Memory B cell (primary cell): ENCODE measurements at places on chromosomes 12 and 14.

DNA sequence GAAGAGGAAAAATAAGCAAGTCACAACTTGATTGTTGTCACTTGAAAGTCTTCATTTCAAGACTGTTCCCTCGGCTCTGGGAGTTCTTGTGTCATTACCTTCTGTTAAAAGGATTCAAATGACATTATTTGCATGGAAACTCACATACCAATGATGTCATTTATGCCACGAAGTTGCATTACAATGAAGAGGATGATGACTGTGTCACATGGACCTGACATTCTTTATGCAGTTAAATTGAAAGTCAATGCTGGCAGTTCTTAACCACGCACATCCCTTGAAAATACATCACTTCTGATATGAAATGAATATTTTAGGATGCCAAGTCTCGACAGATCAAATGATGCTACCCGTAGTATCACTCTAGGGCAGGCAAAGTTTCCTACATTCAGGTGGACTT, 1069.5 kb downstream of the VRK1 start:
- DNase-seq, result no peak

GRCh38 chr12:95582230-95583058, 31.2 kb upstream of the USP44 start:
- no peak for DNase-seq

DNA sequence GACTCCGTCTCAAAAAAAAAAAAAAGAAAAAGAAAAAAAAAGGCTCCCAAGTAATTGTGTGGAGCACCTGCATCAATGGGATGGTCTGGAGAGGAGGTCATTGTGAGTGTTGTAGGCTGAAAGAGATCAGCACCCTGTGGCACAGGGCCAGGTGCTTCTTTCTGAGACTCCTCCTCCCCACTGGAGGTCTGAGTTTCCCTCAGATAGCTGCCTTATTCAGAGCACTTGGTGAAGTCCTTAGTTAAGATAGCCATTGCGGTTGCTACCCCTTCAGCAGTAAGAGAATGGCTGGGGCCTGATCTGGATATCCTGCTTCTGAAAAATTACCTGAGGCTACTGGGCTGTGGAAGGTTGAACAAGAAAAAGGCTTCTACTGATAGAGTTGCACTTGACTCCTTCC, 69.8 kb downstream of the ANO6 start:
- no peak for DNase-seq

GRCh38 chr14:70707138-70708038, 65.7 kb downstream of the TTC9 start:
- no peak for DNase-seq

DNA sequence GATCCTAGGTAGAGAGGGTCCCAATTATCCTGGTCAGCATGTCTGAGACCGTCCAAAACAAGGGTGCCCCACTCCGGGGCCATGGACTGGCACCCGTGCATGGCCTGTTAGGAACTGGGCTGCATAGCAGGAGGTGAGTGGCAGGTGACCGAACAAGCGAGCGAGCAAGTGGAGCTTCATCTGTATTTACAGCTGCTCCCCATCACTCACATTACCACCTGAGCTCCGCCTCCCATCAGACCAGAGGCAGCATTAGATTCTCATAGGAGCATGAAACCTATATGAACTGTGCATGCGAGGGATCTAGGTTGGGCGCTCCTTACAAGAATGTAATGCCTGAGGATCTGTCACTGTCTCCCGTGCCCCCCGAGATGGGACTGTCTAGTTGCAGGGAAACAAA, 44.4 kb upstream of the TMCC3 start:
- DNase-seq, result no peak

DNA sequence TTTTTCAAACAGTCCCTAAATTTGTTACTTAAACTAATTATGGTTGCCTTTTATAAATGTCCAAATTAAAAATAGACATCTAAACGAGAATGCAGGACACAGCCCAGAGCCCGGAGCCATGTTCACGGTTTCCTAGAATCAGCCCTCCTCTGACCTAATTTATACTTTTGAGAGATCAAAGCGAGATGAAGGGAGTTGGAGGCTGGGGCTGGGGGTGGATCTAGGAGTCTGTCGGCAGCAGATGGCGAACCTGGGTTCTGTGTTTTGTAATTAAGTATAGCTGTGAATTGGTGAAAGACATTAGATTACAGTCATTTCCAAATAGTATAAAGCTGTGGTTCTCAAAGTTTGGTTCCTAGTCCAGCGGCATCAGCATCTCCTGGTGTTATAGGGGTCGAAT, 210.1 kb downstream of the SLC41A2 start:
- no peak for DNase-seq

DNA sequence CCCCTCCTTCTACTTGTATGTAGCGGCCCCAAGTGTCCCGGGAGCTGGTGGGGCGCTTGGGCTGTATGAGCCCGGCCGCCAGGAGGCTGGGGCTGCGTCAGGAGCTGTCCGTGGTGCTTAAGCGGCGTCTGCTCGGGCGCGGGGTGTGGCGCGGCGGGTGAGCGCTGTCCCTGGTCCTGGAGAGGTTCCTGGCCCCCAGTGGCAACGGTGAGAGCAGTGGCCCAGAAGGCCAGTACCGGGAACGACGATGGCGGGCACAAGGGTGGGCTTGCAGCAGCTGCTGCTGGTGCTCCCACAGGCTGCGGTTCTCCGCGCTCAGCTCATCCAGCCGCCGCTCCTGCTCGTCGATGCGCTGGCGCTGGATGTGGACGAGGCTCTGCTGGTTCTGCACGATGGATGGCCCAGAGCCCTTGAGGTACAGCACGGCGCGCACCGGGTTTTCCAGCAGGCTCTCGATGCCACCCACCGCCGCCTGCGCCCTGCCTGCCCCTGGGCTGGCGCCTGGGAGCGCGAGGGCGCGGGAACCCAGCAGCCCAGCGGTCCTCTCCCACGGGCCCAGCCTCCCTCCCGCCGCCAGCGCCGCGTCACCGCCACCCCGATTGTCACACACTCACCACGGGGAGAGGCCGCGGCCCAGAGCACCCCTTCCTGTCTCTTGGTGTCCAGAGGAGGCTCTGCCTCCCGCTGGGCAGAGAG, 41.9 kb upstream of the FKBP4 start:
- peak; percentile 43 for DNase-seq

GRCh38 chr12:101832030-101832429, 1.3 kb upstream of the GNPTAB start:
- DNase-seq, result no peak

- DNase-seq, result no peak
These were observed 3.8 kb downstream of the SDSL start for GRCh38 chr12:113425960-113426453.

DNA sequence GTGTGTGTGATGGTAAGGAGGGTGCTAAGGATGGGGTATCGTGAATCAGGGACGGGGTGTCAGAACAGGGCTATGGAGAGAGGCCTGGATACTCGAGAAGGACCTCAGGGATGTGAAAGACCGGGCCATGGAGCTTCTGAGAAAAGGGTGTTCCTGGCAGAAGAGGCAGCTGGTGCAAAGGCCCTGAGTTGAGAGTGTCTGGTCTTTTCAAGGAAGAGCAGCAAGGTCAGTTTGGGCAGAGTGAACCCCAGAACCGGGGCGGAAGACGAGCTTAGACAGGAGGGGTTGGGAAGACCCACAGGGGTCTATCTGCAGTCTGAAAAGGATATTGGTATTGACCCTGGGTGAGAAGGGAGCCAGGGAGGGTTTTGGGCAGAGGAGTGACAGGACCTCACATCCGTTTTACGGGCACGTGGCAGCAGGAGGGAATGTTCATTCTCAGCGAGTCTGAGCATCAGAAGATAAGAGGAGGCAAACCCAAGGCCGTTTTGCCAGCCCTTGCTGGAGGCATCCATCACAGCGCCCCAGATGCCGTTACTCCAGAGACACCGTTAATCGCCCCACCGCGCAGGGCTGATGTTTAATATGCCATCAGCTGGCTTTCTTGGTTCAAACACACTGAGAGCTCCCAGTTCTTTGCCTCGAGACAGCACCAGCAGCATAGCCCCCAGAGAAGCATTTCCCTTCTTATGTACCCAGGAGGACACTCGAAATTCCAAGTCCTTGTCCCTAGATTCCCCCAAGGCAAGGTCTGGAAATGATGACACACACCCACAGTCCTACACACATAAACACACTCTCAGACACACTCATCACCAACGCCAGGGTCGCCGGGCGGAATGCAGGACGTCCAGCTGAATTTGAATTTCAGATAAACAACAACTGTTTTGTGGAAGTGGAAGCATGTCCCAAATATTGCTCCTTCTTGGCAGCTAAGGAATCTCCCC, 41.4 kb upstream of the EML1 start:
- DNase-seq, result no peak

DNA sequence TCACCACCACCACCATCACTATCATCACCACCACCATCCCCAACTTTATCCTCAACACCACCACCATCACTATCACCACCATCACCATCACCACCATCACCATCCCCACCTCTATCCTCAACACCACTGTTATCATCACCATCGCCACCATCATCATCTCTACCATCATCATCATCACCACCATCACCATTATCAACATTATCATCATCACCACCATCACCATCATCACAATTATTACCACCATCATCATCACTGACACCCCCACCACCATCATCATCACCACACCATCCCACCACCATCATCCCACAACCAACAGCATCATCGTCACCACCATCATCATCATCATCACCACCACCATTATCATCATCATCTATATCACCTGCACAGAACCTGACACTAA, 188.4 kb upstream of the PWP1 start:
- DNase-seq, result no peak

DNA sequence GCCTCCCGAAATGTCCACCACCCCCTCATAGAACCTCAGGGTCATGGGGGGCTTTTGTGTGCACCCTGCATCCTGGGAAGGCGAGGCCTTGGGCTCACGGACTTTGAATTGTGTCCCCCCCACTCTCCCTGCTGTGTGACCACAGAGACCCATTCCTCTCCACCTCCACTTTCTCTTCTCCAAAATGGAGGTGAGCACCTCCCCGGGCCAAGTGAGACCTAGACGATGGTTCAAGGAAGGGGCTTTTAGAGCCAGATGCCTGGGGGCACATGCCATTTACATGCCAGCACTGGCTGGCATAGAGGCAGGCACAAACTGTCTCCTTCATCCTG, 33.5 kb downstream of the CYP46A1 start:
- no peak for DNase-seq

- DNase-seq, result no peak
These were observed 41.5 kb downstream of the PDE3A start for GRCh38 chr12:20409607-20410377.

DNA sequence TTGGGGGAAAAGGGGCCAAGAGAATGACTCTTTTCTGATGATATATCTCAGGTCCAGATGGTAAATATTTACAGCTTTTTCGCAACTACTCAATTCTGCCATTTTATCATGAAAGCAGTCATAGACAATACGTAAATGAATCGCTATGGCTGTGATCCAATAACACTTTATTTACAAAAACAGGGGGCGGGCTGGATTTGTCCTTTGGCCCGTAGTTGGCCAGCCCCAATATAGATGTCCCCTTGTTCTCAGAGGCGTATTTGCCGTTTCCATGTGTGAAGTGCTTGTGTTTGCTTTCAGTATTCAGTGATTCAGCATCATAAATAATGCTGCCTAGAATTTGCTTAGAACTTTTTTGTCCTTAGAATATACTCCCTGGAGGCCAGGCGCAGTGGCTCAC, 77.2 kb downstream of the CCDC92 start:
- no peak for DNase-seq

- DNase-seq, result peak; percentile 55
These were observed 21.9 kb upstream of the ZFP36L1 start for GRCh38 chr14:68814539-68815297.

GRCh38 chr14:101623685-101624444, 62.6 kb downstream of the DIO3 start:
- no peak for DNase-seq

DNA sequence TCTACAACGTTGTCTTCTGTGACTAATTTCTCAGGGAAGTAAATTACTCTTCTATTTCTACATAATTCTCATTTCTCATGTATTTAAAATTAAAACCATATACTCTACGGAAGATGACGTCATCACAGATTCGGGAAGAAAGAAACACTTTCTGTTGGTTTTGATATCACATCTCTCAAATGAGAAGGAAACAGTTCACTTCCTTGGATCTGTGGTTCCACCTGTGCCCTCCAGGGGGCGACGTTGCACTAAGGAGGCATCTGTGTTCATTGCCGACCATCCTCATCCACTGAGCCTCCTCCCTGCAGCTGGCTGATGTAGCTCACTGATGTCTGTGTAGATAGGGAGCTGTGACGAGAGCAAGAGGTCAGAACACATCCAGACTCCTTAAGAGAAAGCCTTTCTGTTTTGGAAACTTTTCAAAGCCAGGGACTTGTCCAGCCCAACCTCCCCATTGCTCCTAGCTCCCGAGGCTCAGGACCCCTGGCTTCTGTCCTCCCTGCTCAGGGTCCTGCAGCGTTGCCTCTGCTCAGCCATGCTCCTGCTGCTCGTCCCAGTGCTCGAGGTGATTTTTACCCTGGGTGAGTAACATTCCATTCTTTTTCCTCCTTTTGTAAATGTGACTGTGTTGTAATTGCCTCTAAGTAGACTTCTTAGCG, 172.7 kb upstream of the OR4E1 start:
- peak; percentile 18 for DNase-seq

DNA sequence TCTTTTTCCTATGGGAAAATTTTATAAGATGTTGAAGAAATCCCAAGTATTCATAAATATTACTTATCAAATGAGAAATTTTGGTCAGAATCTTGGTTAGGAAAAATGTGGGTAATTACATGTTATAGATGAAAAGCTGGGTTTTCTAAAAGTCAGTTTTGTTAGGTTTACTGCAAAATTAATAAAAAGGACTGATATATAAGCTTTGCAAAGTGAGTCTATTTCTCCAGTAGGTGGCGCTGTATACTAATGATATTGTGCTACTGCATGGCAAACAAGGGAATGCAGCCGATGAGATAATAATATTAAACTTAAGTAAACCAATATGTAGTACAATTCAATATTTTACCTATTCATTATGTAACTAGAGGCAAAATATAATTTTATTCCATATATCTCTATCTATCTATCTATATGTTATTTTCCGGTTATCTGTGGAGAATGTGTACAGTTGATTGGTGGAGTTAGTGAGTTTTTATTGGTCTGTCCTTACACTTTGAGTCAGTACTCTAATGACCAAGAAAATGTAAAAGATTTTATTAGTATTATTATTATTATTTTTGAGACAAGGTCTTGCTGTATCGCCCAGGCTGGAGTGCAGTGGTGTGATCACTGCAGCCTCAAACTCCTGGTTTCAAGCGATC, 32.9 kb downstream of the MIPOL1 start:
- peak; percentile 2 for DNase-seq

DNA sequence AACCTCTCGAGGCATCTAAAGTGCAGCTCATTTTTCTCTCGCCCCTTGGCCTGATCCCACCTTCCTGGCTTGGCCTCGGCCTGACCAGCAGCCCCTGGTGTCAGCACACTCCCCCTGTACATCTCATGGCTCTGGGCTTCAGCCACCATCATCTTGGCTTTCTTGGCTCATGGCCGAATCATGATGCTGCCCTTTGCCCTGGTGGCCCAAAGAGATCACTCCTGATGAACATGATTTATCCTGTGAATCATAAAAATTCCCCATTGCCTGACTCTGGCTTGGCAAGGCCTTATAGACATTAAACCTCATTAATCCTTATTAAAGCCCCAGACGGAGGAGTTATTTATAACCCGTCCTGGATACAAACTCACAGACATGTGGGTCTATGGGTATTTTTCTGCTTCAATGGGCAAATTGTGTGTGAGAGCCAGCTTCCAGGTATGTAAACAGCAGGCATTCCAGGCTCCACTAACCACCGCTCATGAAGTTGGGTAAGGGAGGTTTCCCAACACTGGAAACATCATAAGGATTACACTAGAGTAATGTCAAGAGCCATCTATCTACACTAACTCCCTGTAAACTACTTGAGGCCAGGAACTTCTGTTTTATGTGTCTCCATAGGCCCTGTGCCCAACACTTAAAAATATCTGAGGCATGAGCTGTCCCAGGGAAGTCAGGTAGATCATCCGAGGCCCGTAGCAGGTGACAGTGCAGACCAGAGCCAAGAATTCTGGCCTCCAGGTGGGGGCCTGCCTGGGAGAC, 171.2 kb downstream of the TTC8 start:
- DNase-seq, result no peak
